ENCODE measurements at places on chromosomes 1 and 21.

DNA sequence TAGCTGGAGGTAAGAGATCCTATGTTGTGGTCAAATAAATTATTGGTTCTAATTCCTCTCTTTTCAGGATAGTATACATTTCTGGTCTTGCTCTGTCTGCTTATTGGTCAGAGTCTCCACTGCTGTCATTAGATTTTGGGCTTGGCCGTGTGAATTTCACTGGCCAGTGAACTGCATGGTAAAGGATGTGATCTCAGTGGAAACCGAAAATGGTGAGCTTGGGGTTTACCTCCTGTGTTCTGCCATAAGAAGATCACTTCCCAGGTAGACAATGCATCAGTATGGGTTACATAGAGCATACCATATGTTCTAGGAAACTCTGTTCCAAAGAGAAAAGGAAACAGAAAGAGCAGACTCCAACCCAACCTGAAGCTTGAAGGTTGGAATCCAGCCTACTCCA lies 1123.3 kb upstream of the B3GALT2 start:
- DNase-seq, result no peak

DNA sequence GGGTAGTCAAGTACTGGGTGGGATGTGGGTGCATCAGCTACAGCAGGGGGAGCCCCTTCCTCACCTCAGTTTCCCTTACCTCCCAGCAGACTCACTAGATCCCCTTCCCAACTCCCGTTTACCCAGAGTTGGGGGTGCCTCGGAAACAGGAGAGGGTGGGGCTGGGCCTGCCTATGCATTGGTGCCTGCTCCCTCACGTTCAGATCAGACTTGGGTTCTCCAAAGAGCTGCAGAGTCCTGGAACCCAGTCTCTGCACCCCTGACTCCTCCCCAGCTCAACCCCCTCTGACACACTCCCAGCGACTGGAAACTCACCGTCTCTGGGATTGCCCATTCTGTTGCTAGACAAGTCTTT lies 6.0 kb downstream of the FOXO6 start:
- no peak for DNase-seq

DNA sequence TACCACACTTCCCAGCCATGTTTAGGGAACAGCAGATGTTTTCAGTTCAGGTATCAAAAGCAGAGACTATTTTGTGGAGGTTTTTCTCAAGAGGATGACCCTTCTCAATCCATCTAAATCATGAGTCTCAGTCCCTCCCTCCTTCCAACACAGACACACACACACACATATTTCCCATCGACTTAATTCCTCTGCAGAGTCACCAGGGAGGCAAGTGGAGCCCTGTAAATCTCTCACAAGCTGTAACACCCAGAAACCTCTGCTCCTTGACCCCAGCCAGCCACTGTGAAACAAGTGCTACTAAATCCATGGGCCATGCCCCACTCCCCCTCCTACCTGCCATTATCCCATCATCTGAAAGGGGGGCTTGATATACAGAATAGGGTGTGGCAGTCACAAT lies 10.6 kb upstream of the KCND3 start:
- no peak for DNase-seq

- no peak for DNase-seq
Measured at GRCh38 chr1:219783605-219784235, 144.6 kb downstream of the SLC30A10 start.

GRCh38 chr1:7539769-7540175 lies 231.3 kb upstream of the VAMP3 start:
- no peak for DNase-seq

GRCh38 chr1:30545365-30545764 lies 178.0 kb downstream of the MATN1 start:
- DNase-seq, result no peak

DNA sequence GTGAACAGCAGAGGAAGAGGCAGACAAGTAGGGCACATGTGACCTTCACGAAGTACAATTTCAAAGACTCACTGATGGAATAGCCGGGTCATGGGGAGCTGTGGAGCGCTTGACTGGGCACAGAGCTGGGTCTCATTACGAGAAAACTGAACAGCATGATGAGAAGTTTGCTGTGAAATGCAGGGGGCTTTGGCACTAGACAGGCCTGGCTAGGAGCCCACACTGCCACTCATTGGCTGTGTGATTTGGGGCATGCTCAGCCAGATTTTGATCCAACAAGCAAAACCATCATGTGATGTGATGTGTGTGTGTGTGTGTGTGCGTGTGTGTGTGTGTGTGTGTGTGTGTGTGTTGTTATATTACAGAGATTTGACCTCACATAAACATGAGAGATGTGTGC lies 4.9 kb upstream of the IFNGR2 start:
- DNase-seq, result no peak

DNA sequence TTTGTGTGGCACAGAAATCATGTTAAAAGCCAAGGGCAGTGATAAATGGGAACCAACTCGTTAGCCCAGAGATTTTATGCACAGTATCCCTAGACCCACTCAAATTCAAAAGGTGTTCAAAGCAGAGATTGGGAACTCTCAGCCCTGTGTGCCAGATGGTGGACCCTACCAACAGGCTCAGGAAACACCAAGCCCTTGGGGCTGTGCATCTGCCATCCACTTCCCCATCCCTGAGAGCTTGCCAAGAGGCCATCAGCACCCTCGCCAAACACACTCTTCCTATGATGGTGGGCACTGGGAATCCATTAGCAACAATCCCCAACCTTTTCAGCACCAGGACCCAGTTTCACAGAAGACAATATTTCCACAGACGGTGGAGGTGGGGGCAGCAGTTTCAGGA lies 194.2 kb upstream of the NFIA start:
- no peak for DNase-seq

- no peak for DNase-seq
Measured at GRCh38 chr1:70195342-70195741, 10.0 kb downstream of the LRRC40 start.

DNA sequence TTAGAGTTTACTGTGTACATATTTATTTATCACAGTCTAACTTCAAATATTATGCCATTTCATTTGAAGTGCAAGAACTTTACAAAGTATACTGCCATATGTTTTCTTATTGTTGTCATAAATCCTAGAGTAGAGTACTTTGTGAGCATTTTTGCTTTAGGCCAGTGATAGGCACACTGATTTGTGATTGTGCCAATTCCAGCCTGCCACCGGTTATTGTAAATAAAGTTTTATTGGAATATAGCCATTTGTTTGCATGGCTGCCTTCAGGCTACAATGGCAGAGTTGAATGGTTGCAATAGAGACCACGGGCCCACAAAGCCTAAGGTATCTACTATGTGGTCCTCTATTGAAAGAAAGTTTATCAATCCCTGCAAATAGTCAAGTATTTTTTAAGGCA lies 175.8 kb upstream of the GALNT2 start:
- DNase-seq, result no peak

GRCh38 chr1:235142991-235143390 lies 14.4 kb upstream of the TOMM20 start:
- DNase-seq, result no peak

DNA sequence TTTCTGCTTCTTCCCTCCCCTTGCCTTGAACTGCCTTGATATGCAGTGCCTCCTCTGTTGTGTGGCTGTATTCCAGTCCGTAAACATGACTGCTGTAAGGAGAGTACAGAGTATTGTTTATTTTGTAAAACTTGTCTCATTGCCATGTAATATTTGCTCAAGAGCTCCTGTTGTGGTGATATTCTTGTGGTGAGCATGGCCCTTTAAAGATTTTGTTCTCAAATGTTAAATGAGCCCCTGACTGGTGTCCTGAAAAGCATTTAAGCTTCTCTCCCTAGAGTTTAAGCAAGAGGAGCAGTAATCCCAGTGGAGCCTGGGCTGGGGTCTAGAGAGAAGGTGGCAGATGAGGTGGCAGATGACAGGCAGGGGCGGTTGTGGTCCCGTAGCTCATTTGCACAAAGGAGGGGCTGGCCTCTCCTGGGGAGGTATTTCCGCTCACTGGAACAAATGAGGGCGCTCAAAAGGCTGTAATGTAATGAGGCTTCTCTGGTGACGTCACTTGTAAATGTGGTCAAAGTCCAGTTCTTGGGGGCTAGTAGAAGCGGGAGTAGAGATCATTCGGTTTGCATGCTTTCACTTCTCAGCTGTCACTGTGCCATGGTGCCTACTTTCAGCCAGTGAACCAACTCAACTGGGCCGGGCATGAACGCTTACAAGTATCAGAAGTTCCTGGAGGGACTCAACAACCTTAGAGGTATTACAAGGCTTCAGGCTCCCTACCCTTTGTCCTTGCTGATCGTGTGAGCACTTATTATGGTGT lies 46.0 kb upstream of the MACF1 start:
- peak; percentile 63 for DNase-seq

- DNase-seq, result no peak
Measured at GRCh38 chr1:27536010-27536757, 46.2 kb upstream of the WASF2 start.

- peak; percentile 27 for DNase-seq
Measured at GRCh38 chr1:43274125-43274803, 4.5 kb downstream of the TMEM125 start.

- DNase-seq, result no peak
Measured at GRCh38 chr1:193105821-193106177, 585 bp upstream of the GLRX2 start.

- DNase-seq, result no peak
Measured at GRCh38 chr1:37629726-37630425, 4.8 kb downstream of the RSPO1 start.

DNA sequence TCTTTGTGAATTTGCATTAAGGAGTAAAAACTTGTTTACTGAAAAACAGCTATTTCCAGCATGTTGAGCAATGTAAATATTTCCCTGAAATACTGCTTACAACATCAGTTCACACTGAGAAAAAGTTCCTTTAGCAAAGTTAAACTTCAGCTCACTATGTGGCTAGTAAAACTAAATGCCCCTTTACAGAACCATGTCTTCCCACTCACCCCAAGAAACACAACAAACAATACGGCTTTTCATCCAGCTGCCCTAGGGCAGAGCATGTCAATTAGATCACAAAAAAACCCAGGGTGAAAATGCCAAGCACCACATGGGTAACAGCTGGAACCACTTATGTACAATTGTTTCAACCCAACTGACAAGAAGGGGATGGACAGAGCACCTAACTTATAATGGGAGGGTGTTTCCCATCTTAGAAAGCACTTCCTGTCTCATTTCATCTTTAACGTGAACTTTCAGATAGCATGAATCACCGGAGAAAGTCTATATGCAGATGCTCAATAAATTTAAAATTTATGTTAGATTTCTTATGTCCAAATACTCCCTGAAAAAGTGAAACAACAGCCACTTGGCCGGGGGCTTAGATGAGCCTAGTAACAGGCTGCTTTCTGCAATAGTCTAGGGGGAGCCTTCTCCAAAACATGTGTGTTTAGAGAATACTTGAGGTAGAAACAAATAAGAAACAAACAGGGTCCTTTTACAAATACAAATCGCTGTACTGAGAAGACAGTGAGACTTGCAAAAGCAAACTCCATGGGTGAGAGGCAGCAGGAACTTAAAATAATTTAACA lies 6.6 kb downstream of the NID1 start:
- DNase-seq, result peak; percentile 72

DNA sequence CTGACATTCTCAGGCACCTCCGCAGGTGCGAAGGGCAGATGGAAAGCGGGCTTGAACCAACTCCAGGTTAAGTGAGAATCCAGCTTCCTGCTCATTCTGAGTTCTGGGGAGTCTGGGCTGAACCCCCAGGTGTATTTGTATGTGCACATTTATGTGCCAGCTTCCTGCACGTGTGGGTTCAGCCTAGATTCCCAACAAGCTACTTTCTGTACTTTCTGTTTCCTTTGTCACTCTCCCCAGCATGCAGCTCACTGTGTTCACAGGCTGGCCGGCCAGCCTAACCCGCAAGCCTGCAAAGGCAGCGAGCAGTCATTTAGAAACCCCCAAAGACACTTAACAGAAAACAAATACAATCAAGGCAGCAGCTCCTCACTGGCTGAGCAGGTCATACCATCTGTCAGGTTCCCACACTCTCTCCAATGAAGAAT lies 1.3 kb upstream of the IL19 start:
- DNase-seq, result no peak

- no peak for DNase-seq
Measured at GRCh38 chr1:223631956-223632355, 33.5 kb downstream of the CAPN8 start.

GRCh38 chr1:33298623-33299277 lies 22.1 kb downstream of the A3GALT2 start:
- DNase-seq, result peak; percentile 58

DNA sequence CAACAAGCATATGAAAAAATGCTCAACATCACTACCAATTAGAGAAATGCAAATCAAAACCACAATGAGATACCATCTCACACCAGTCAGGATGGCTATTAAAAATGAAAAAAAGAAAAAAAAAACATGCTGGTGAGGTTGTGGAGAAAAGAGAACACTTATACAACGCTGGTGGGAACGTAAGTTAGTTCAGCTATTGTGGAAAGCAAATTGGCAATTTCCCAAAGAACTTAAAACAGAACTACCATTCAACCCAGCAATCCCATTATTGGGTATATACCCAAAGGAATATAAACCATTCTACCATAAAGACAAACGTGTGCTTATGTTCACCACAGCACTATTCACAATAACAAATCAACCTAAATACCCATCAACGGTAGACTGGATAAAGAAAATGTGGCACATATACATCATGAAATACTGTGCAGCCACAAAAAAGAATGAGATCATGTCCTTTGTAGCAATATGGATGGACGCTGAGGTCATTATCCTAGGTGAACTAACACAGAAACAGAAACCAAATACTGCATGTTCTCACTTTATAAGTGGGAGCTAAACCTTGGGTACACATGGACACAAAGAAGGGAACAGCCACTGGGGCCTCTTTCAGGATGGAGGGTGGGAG lies 49.5 kb downstream of the LYST start:
- no peak for DNase-seq

DNA sequence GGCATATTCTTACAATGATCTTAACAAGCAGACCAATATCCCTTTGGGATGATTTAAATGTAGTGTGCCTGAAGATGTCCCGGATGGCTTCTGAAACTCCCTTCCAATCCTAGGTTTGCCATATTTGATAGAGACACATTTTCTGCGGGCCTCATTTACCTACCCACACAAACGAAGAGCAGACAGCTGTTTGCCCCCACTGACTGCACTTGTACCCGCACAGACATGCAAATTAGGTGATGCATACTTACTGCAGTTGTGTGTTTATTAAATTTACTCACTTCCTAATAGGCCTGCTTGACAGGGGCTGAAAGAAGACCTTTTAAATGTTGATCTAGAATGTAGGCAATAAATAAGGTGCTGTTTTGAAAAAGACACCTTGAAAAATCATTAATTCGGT lies 257.9 kb upstream of the RRP15 start:
- no peak for DNase-seq

- DNase-seq, result no peak
Measured at GRCh38 chr1:53412285-53413174, 46.7 kb upstream of the DMRTB1 start.

Measured in fibroblast of villous mesenchyme (primary cell).